ENCODE measurements at places on chromosomes 7 and 10.

GRCh38 chr7:12303062-12303461, 92.0 kb downstream of the TMEM106B start:
- no peaks in the 10 kb centered on the region for H3K27me3 ChIP-seq
- peak; percentile 81 for DNase-seq
- peaks cover 33% of the 10 kb centered on the region for H3K4me1 ChIP-seq
- H3K4me3 ChIP-seq: no peak overlapping the region
- H3K27ac ChIP-seq: peak overlapping the region; percentile 44
- no peaks in the 10 kb centered on the region for H3K36me3 ChIP-seq

DNA sequence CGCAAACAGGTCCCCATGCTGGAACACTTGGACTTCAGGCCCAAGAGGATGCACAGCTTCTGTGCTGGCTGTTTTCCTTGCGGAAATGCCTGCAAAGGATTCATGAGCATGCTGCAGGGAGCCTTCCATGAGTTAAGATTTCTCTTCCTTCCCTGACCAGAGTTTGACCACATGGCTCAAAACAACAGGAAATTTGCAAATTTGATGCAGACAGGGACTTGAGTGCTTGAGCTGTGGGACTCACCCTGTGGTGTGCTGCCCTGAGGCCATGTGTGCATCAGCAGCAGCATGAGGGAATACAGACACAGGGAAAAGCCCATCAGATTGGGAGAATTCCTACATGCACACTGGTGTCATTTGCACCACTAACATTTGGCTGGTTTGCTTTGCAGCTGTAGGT, 195.4 kb downstream of the CDC14C start:
- no peak overlapping the region for H3K4me3 ChIP-seq
- DNase-seq: no peak
- no peak overlapping the region for H3K27ac ChIP-seq
- no peaks in the 10 kb centered on the region for H3K27me3 ChIP-seq
- H3K4me1 ChIP-seq: no peaks in the 10 kb centered on the region

DNA sequence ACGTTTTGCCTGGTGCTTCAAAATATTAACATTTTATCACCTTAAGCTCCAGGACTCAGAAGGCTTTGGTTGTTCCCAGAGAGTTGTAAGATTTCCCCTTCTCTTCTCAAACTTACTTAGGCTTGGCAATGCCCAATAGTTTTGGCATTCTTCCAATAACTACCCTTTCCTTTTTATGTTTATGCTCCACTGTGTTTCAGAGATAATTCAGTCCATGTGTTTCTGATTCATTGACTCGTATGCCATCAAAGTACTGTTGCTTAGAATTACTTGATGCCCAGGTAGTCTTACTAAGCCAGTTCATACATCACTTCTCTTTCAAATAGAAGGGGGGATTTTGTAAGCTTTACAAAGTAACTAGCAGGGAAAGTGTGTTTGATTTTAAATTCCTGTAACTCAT, 66.6 kb downstream of the AGMO start:
- no peak for DNase-seq
- H3K4me3 ChIP-seq: no peak overlapping the region
- no peaks in the 10 kb centered on the region for H3K27me3 ChIP-seq
- H3K36me3 ChIP-seq: no peaks in the 10 kb centered on the region

- H3K4me3 ChIP-seq: no peak overlapping the region
- no peak overlapping the region for H3K27ac ChIP-seq
- DNase-seq: peak; percentile 68
- H3K36me3 ChIP-seq: no peaks in the 10 kb centered on the region
- H3K27me3 ChIP-seq: no peaks in the 10 kb centered on the region
Observed at GRCh38 chr7:117995850-117996650, 122.8 kb upstream of the CTTNBP2 start.

- no peak for DNase-seq
- H3K4me1 ChIP-seq: no peaks in the 10 kb centered on the region
- no peaks in the 10 kb centered on the region for H3K27me3 ChIP-seq
- no peaks in the 10 kb centered on the region for H3K36me3 ChIP-seq
Observed at GRCh38 chr7:153405704-153406485, 646.3 kb upstream of the DPP6 start.

- H3K36me3 ChIP-seq: no peaks in the 10 kb centered on the region
- no peaks in the 10 kb centered on the region for H3K27me3 ChIP-seq
- no peak overlapping the region for H3K27ac ChIP-seq
- H3K4me1 ChIP-seq: no peaks in the 10 kb centered on the region
Observed at GRCh38 chr10:89683883-89684282, 17.5 kb upstream of the KIF20B start.

- no peak for DNase-seq
- H3K27me3 ChIP-seq: no peaks in the 10 kb centered on the region
- no peak overlapping the region for H3K4me3 ChIP-seq
- no peak overlapping the region for H3K27ac ChIP-seq
Observed at GRCh38 chr7:85205754-85206153, 18.9 kb upstream of the SEMA3D start.
